ENCODE measurements at places on chromosomes 2 and 18. TPM values are rescaled to one million over a fixed set of nuclear protein-coding genes. Genes with fewer than 3 reads are reported as not detected.

DNA sequence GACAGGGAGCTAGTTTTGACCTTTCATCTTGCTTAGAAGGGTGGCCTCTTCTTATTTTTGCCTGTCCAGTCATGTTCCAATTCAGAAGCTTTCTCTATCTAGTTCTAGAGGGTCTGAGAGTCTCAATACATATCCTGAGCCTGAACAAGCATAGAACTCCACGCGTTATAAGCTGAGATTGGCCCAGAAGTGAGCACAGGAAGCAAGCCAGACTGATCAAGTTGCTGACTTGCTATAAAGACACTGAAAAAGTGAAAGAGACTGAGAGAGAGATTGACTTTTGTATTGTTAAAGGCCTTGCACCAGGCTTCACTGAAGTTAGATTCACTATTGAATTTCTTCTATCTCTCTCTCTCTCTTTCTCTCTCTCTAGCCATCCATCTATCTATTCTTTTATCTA is 142.7 kb upstream of the DOCK10 start:
- no peak for DNase-seq

- no peak for DNase-seq
Measured at GRCh38 chr18:6363216-6363615, 51.5 kb downstream of the L3MBTL4 start.

GRCh38 chr2:120786038-120786960 is 50.6 kb downstream of the GLI2 start:
- DNase-seq: no peak

The FOXI3 gene
- total RNA-seq: not detected

The SERPINB11 gene
- total RNA-seq: not detected

The RNPEPL1 gene
- 196 TPM for total RNA-seq

All from stomach (tissue), 19 donors.